Stimulated activated CD8-positive, alpha-beta memory T cell treated with anti-CD3 and anti-CD28 coated beads, Interleukin-4, amount 100 ng/mL, for 1 hour (primary cell): ENCODE measurements at places on chromosomes 4 and X.

DNA sequence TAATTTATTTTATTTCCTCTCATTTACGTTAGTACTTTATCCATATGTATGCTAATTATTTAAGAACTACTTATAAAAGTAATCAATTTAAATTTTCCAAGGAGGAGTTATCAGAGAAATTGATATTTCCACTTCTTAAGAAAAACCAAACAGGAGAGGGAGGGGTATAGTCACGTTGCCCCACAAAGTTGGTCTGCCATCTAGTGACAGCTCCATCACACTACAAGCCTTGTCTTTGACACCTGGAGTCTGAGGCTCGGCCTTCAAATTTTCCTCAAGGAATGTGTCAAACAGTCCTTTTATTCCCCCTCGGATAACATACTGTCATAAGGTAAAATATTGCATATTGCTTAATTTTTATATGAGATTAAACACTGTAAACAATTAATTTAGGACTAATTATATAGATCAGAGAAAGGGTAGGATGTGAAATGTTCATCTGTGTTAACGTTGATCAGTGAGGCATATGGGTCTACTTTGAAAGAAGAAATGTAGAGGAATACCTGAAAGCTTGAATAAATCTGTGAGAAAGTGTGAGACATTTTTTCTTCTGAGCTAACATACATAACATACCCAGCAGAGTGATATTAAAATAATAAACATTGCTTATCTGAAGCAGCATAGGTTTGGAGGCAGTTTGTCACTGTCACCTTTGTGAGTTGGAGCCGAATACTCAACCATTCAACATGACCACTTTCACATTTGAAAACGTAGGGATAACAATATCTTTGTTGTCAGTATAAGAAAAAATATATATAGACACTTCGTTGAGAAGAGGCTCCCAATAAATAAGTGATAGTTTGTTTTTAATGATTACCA, 114.4 kb downstream of the GLRA3 start:
- DNase-seq = no peak

DNA sequence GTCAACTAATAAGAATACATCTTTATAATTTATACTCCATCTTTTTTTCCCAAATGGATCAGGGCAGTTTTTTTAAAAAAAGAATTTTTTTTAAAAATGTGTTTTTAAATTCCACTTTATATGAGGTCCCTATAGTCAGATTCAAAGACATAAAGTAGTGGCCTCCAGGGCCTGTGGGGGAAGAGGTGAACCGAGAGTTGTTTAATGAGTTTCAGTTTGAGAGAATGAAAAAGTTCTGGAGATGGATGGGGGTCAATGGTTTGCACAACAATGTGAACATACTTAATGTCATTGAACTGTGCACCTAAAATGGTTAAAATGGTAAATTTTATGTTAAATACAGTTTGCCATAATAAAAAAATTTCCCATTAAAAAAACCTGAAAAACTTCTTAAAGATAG, 53.8 kb downstream of the ZNF827 start:
- DNase-seq = no peak

- no peak for DNase-seq
These were observed 18.9 kb upstream of the GLRA3 start for GRCh38 chr4:174847801-174848427.

GRCh38 chr4:17709763-17710068, 71.7 kb downstream of the FAM184B start:
- DNase-seq = no peak

DNA sequence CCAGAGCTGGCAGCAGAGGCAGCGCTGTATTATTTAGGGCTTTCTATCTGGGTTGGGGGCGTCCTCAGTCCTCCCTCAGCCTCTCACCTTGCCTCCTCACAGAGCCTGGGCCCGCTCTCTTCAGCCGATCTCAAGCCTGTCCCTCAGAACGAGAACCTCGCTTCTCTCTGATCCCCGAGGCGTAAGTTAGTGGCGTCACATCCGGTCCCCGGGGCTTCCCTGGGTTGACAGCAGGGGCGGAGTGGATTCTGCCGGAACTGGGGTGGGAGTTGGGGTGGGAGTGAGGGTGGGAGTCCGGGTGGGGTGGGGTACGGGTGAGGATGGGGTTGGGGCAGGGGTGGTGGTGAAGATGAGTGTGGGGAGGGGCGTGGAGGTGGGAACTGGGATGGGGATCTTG, at the start of gene MAGEA10:
Gene MAGEA10, minus strand, starts transcription at position 190 of the 397 bp plus-strand sequence. CDS start 2,957 bp downstream, outside the sequence.
- no peak for DNase-seq

DNA sequence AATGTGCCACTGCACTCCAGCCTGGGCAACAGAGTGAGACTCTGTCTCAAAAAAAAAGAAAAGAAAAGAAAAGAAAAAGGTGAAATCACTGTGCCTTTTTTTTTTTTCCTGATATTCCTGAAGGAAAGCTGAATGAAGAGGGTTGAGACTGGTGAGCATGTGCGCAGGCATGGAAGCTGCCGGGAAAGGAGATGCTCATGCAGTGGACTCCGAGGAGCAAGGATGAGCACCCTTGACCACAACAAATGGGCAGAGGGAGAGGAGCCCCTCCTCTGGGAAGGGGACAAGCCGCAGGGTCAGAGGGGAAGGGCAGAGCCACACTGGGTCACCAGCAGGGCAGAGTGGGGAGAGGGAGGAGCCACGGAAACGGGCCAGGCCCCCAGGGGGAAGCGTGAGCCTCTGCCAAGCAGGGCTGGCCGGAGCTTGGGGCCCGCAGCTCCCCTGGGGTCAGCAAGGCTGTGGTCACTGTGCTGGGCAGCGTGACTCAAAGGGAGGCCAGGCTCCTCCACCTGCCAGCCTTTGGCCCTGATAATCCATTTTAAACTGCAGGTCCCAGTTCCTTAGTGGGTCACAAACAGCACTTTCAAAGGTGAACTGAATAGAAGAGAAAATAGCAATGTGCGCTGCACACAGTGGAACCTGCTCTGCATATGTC, 79.8 kb downstream of the NAT8L start:
- no peak for DNase-seq

DNA sequence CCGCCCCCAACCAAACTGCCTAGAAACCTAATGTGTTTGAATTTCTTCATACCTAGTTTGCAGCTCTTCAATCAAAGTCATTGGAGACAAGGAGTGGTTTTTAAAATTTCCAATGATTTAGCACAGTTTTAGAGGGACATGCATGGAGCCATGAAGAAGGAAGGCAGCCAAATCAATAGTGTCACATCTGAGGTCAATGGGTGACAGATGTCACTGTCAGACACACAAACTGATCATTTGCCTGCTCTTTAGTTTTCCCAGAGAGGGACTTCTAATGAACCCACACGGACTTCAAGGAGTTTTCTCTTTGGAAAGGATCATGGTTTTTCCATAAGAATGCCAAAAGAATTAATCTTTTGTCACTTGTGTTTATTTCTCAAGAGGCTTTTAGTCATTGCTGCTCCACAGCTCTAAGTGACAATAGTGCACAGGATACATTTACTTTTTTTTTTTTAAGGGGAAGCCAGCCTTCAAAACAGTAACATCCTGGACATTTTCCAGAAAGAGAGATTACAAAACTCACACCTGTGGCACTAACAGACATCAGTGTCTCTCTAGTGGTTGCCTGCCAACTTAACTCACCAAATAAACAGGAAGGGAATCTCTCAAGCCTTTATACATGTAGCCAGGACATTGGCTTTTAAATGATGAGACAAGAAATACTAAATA, 251.1 kb upstream of the DIAPH2 start:
- no peak for DNase-seq

GRCh38 chrX:23118163-23118562, 118.4 kb downstream of the DDX53 start:
- DNase-seq = no peak

- no peak for DNase-seq
These were observed 22.4 kb upstream of the ARMCX4 start for GRCh38 chrX:101462892-101463291.

DNA sequence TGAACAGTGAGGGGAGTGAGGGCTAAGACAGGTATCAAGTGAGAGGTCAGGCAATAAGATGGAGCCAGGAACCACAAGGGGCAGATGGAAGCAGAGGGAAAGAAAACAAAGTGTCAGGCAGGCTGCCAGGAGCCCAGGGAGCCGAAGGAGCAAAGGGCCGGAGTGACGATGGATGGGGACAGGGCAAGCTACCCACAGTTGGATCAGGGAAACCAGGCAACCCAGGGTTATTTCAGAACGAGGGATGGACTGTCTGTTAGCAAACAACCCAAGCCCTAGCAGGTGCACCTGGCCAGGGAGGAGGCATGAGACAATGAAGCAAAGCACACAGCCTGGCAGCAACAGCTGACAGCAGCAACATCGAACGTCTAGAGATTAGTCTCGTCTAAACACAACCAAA, 39.2 kb downstream of the SEL1L3 start:
- no peak for DNase-seq

- DNase-seq = no peak
These were observed 37.2 kb upstream of the CYP2U1 start for GRCh38 chr4:107894138-107894603.

DNA sequence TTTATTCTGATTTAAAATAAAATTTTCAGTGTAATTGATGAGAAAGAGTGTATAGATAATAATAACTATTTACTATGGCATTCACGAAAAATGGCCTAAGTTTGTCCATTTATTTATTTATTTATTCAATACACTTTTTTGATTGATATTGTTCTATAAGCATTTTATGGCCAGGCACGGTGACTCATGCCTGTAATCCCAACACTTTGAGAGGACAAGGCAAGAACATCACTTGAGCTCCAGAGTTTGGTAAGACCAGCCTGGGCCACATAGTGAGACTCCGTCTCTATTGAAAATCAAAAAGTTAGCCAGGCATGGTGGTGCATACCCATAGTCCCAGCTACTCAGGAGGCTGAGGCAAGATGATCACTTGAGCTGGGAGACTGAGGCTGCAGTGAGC, 25.7 kb downstream of the GASK1B start:
- DNase-seq = no peak

GRCh38 chr4:109599046-109599652, 39.1 kb downstream of the MCUB start:
- no peak for DNase-seq

- DNase-seq = no peak
These were observed 60.5 kb downstream of the DDIT4L start for GRCh38 chr4:100129774-100130173.

GRCh38 chrX:123920105-123920785, 41.3 kb upstream of the STAG2 start:
- DNase-seq = no peak

DNA sequence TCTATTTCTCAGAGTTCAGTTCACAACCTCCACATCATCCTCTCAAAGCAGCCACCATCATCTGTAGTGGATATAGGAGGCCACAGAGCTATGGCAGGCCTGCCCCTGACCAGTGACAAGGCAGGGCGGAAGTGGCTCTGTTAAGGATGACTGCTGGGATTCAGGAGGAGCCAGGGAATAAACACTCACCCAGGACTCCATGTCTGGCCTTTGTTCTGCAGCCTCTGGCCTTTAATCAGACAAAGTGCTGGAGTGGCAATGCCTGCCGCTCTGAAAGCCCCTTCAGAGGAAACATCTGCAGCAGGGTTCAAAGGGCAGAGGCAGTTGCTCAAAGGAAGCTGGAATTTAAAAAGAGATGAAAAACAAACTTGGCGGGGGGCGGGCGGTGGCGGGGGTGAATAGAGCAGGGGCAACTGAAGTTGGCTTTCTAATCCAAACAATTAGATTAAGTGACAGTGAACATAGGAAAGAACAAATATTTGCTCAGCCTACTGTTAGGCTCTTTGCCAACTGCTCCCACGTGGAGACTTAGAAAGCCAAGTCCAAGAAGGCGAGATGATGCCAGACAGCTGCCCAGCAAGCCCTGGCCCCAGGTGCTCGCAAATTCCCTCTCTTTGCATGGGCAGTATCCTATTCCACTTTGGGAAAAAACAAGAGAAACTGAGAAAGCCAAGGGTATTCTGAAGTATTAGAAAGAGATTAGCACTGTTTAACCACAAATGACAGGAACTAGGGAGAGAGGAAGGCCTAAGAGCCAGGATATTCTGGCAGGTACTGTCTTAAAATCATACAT, 5.5 kb downstream of the MPP1 start:
- DNase-seq = no peak

GRCh38 chr4:176875446-176875930, 82.8 kb upstream of the VEGFC start:
- no peak for DNase-seq

DNA sequence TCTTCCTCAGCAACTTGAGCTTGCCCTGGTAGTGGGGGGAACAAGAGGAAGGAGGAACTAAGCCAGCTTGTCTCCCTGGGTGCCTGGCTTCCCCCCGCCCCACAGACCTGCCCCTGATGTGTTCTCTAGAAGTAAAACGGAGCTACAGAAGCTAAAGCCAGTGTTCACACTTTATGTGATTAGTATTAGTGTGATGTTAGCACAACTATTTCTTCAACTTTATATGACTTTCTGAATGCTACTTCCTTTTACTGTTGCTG, 10.7 kb downstream of the RGS12 start:
- DNase-seq = no peak

DNA sequence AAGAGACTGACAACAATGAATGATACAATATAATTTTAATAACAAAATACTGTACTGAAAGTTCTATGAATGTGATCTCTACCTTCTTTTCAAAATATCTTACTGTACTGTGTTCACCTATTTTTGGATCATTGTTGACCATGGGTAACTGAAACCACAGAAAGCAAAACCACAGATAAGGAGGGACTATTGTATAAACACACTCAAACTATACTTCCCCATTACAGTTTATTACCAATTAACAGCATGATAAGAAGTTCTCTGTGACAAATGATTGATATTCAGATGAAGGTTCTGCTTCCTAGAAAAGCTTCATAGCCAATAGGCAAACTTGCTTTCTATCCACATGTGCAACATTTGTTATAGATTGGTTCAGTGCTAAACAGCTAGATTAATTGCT, 50.1 kb downstream of the GABRG1 start:
- DNase-seq = no peak

GRCh38 chr4:96675896-96676295, 836.0 kb downstream of the PDHA2 start:
- no peak for DNase-seq

DNA sequence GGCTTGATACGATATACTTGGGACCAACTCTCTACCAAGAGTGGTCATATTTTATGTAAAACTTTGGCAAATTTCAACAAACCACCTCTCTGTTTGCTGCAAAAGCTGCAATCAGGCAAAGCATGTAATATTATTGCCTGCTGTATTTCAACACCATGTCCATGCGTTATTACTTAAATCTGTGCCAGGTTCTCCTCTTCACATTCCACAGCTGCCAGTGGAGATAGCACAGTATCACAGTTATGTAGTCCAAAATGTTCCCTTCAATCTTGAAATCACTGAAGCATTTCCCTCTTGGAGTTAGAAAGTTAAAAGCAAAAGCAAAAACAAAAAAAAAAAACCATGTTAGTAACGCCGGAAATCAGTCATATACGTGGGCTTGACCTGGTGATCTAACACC, 396.7 kb upstream of the MAGEC2 start:
- DNase-seq = no peak

GRCh38 chr4:74549936-74550335, 105.0 kb downstream of the AREG start:
- DNase-seq = no peak
